ENCODE measurements at places on chromosomes 6 and 20. TPM values are rescaled to one million over a fixed set of nuclear protein-coding genes. Genes with fewer than 3 reads are reported as not detected.

The LY6G6D gene
- not detected for polyA plus RNA-seq

The TPD52L1 gene
- 0.67 TPM for polyA plus RNA-seq

DNA sequence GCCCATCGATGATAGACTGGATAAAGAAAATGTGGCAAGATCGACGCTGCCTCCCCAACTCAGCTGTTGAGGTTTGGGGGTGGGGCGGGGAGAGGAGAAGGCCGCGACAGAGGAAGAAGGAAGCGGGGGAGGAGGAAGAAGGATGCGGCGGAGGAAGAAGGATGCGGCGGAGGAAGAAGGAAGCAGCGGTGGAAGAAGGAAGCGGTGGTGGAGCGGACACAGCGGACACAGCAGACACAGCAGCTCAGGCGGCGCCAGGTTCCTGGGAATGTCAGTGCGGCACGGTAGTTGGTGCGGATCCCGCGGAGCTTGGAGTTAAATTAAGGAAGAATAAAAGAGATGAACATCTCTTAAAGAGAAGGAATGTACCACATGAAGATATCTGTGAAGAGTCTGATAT is 163.9 kb upstream of the NT5E start:
- no peak overlapping the region for H3K27ac ChIP-seq
- no peaks in the 10 kb centered on the region for H3K27me3 ChIP-seq
- H3K4me3 ChIP-seq, result no peak overlapping the region

DNA sequence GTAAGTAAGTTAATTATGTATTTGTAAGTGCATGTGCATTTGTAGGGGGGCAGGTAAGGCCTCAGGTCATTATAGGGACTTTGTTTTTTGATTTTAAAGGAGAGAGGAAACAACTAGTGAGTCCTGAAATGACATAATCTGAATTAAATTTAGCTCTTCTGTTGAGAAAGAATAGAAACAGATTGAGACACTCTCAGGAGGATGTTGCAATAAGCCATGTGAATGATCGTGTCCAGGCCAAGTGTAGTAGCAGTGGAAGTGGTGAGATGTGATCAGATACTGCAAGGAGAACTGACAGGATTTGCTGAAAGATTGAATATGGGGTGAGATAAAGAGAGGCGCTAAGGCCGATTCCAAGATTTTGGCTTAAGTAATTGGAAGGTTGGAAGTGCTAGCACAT is 2.6 kb upstream of the CENPW start:
- no peak overlapping the region for H3K27ac ChIP-seq
- H3K4me1 ChIP-seq, result peaks cover 6% of the 10 kb centered on the region
- no peaks in the 10 kb centered on the region for H3K36me3 ChIP-seq
- H3K4me3 ChIP-seq, result no peak overlapping the region
- no peaks in the 10 kb centered on the region for H3K27me3 ChIP-seq

- no peaks in the 10 kb centered on the region for H3K4me1 ChIP-seq
- H3K4me3 ChIP-seq, result no peak overlapping the region
Measured at GRCh38 chr6:158445426-158446085, 114.3 kb upstream of the TMEM181 start.

DNA sequence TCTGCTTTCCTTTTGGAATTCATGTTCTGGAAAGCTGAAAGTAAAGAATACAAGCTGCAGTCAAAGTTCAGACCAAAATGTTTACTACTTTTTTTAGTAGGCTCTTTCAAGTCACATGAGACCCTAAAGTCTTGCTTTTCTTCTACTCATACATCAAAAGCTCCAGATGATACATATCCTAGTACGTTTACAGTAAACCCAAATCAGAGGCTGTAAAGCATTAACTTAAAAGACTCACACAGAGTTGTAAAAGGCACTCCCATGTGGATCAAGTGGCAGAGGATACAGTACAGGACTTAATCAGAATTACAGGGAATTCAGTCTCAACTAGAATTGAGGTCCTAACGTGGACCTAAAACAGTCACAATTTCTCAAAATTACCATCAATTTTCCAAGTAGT is 40.7 kb downstream of the STK38 start:
- H3K27me3 ChIP-seq, result no peaks in the 10 kb centered on the region
- peak overlapping the region; percentile 15 for H3K27ac ChIP-seq
- H3K4me3 ChIP-seq, result no peak overlapping the region
- peaks cover 38% of the 10 kb centered on the region for H3K4me1 ChIP-seq

DNA sequence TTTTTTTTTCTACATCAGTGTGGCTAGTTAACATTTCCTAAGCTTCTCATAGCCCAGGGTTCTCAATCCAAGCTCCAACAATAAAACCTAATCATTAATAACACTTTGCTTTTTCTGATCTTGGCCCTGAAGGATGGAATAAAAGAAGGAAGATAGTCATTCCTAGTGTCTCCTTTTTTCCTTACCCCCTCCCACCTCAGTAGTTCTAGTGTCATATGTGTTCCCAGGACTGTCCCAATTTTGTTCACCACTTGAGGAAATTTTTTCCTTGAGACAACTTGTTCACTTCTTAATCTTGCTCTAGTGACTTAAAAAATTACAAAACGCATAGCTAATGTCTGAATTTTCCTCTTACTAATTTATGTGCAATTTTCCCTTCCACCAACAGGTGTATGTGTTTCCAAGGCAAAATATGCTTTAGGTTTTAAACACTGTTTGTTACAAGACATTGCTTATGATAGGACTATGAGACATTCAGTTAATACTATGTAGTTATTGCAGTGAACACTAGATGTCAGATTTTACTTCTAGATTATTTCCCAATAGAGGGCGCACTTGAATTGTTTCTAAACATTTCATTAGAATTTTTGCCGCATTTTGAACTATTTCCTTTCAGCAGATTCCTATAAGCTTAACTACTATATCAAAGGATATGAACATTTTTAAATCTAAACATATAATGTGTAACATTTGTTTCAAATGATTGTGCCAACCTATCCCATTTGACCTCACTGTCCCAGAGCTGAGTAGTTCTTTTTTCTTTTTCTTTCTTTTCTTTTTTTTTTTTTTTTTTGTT is 18.5 kb upstream of the C6orf141 start:
- no peak overlapping the region for H3K27ac ChIP-seq
- H3K4me1 ChIP-seq, result no peaks in the 10 kb centered on the region
- H3K27me3 ChIP-seq, result no peaks in the 10 kb centered on the region
- H3K4me3 ChIP-seq, result no peak overlapping the region
- H3K36me3 ChIP-seq, result no peaks in the 10 kb centered on the region
- DNase-seq, result peak; percentile 22

DNA sequence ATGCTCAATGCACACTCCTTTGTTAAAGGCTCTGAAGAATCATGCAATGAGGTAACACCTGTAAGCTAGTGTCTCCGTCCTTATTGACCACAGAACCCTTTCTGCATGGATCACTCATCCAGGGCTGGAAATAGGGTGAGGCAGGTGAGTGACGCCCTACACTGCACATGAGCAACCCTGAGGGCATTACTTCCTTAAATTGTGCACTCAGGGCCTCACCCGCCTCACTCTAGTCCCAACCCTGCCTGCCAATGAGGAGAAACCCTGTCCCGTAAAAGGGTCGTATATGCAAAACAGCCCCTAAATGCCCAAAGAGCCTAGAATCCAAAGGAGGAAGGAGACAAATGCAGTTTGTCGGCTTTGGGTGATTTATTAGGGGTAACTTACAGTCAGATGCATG is 33.6 kb upstream of the NOP56 start:
- H3K4me1 ChIP-seq, result no peaks in the 10 kb centered on the region
- H3K36me3 ChIP-seq, result no peaks in the 10 kb centered on the region
- no peaks in the 10 kb centered on the region for H3K27me3 ChIP-seq
- DNase-seq, result no peak
- H3K4me3 ChIP-seq, result no peak overlapping the region

The CLDN20 gene
- polyA plus RNA-seq, result not detected

- no peak overlapping the region for H3K4me3 ChIP-seq
- H3K27ac ChIP-seq, result no peak overlapping the region
- no peaks in the 10 kb centered on the region for H3K27me3 ChIP-seq
- peaks cover 45% of the 10 kb centered on the region for H3K4me1 ChIP-seq
Measured at GRCh38 chr20:37190354-37191112, 11.2 kb upstream of the MROH8 start.

- H3K27me3 ChIP-seq, result no peaks in the 10 kb centered on the region
- peaks cover 6% of the 10 kb centered on the region for H3K4me1 ChIP-seq
- no peak for DNase-seq
- no peaks in the 10 kb centered on the region for H3K36me3 ChIP-seq
- no peak overlapping the region for H3K27ac ChIP-seq
Measured at GRCh38 chr20:60096166-60096565, 137.9 kb downstream of the CDH26 start.

DNA sequence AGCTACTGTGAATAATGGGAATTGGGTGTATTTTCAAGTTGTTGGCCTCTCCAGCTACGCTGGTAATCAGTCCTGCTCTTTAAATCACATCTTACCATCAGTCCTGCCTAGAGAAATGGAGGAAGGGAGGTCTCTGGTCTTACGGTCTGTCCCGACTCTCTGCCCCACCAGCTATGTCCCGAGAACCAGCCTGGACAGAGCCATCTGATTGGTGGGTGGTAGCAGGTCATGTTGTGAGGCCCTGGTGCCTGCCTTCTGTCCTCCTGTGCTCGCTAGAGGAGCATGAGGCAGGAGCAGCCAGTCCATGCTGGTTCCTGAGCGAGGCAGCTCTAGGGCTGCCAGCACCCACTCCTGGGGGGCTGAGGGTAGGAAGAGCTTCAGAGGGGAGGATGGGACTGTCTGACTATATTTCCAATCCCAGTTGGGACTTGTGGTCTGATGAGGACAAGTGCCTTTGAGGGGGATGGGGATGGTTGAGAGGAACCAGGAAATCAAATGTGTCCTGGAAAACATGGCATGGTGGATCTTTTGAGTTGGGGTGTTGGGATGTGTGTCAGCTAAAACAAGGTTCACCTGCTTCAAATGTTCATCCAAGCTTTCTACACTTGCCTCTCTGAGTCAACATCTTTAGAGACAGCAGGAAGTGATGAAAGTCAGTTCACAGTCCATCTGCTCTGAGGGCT is 33.0 kb downstream of the SYNJ2 start:
- peaks cover 5% of the 10 kb centered on the region for H3K4me1 ChIP-seq
- H3K27me3 ChIP-seq, result no peaks in the 10 kb centered on the region
- DNase-seq, result no peak
- H3K36me3 ChIP-seq, result no peaks in the 10 kb centered on the region

GRCh38 chr6:130159956-130160355 is 62.8 kb downstream of the SAMD3 start:
- H3K4me3 ChIP-seq, result no peak overlapping the region
- no peak overlapping the region for H3K27ac ChIP-seq
- no peak for DNase-seq
- H3K36me3 ChIP-seq, result no peaks in the 10 kb centered on the region
- no peaks in the 10 kb centered on the region for H3K4me1 ChIP-seq

DNA sequence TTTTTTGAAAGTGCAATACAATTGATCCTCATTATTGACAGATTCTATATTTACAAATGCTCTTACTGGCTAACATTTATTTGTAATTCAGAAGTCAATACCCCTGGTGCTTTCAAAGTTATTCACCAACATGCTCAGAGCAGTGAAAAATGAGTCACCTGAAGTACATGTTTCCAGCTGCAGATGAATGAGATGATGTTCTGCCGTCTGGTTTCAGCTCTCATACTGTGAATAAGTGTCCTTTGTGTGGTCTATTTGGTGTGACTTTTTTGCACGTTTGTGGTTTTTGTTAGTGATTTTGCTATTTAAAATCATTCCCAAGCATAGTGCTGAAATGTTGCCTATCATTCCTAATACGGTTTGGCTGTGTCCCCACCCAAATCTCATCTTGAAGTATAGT is 22.3 kb upstream of the EYA4 start:
- DNase-seq, result no peak
- no peaks in the 10 kb centered on the region for H3K4me1 ChIP-seq
- no peaks in the 10 kb centered on the region for H3K27me3 ChIP-seq
- no peak overlapping the region for H3K27ac ChIP-seq

The OPRL1 gene
- polyA plus RNA-seq, result 0.18 TPM

GRCh38 chr6:75381877-75382633 is 97.5 kb upstream of the TMEM30A start:
- H3K27ac ChIP-seq, result no peak overlapping the region
- H3K27me3 ChIP-seq, result no peaks in the 10 kb centered on the region
- no peaks in the 10 kb centered on the region for H3K36me3 ChIP-seq
- H3K4me3 ChIP-seq, result no peak overlapping the region

- H3K27me3 ChIP-seq, result no peaks in the 10 kb centered on the region
- DNase-seq, result no peak
- H3K4me3 ChIP-seq, result no peak overlapping the region
- no peak overlapping the region for H3K27ac ChIP-seq
Measured at GRCh38 chr20:49140834-49141233, 47.3 kb downstream of the STAU1 start.

DNA sequence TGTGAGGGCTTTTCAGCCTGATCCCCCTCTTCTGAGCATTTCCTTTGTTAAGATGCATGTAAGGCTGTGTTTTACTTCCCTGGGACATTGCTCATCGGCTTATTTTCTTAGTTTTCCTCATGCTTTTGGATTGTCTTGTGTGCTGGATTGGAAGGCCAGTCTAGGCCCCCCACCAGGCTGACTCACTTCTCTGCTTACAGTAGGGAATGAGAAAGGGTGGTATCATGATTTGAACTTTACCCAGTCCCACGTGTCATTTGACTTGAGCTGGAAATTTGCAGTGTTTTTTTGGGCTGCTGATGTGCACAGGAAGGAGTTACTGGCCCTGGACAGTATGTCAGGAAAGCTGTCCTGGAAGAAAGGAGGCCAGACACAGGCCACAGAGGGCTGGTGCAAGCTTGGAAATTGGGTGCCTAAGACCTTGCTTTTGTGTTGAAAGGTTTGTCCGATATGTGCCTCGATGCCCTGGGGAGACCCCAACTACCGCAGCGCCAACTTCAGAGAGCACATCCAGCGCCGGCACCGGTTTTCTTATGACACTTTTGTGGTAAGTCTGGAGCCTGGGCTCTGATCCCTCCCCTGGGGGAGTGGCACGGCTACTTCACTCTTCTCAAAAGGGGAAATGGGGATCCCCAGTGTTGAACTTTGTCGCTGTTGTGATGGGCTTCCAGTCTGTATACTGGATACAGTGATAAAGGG is 12.8 kb downstream of the RNF114 start:
- H3K27ac ChIP-seq, result no peak overlapping the region
- no peak overlapping the region for H3K4me3 ChIP-seq
- H3K4me1 ChIP-seq, result no peaks in the 10 kb centered on the region
- DNase-seq, result no peak
